ENCODE measurements at places on chromosomes 13 and 19. TPM values are rescaled to one million over a fixed set of nuclear protein-coding genes. Genes with fewer than 3 reads are reported as not detected.

MYCBP2 gene
- total RNA-seq = 52.7 TPM

SPACA4 gene
- not detected for total RNA-seq

TMEM59L gene
- 12.8 TPM for total RNA-seq

ZNF155 gene
- 5.3 TPM for total RNA-seq

EBI3 gene
- 0.18 TPM for total RNA-seq

VSTM1 gene
- not detected for total RNA-seq

ZNF433 gene
- 2.9 TPM for total RNA-seq

MISP3 gene
- not detected for total RNA-seq

ZNF264 gene
- 21.7 TPM for total RNA-seq

GGN gene
- 2.3 TPM for total RNA-seq

ZFP82 gene
- 9.1 TPM for total RNA-seq

MRPS31 gene
- 14.8 TPM for total RNA-seq

KLK12 gene
- total RNA-seq = not detected

LILRB1 gene
- not detected for total RNA-seq

CD177 gene
- total RNA-seq = not detected

ICAM4 gene
- 0.49 TPM for total RNA-seq

XAB2 gene
- total RNA-seq = 24.3 TPM

ANGPTL4 gene
- total RNA-seq = 290 TPM

TNNI3 gene
- not detected for total RNA-seq

ZNF274 gene
- total RNA-seq = 19.3 TPM

STK11 gene
- 51.4 TPM for total RNA-seq

GPC6 gene
- total RNA-seq = 27.5 TPM

SIGLEC8 gene
- not detected for total RNA-seq

IGFL3 gene
- total RNA-seq = not detected

MEDAG gene
- 2.4 TPM for total RNA-seq

PRODH2 gene
- total RNA-seq = not detected

OR2Z1 gene
- total RNA-seq = not detected

TRPM4 gene
- 24.2 TPM for total RNA-seq

CD79A gene
- total RNA-seq = not detected

OBI1 gene
- total RNA-seq = 6.8 TPM

IL4I1 gene
- total RNA-seq = not detected

SERP2 gene
- 1.6 TPM for total RNA-seq

DPF1 gene
- total RNA-seq = 4.7 TPM

RAB20 gene
- 14.6 TPM for total RNA-seq

CATSPERD gene
- not detected for total RNA-seq

CEACAM4 gene
- total RNA-seq = not detected

PSG4 gene
- 0.49 TPM for total RNA-seq

SGCG gene
- not detected for total RNA-seq

KIR3DL2 gene
- not detected for total RNA-seq

ZNF14 gene
- total RNA-seq = 2.9 TPM

CHAMP1 gene
- total RNA-seq = 18.1 TPM

ZNF837 gene
- total RNA-seq = 4.5 TPM

REEP6 gene
- 1.8 TPM for total RNA-seq

TMEM255B gene
- total RNA-seq = 1.1 TPM

KIR2DL1 gene
- total RNA-seq = not detected

CACNA1A gene
- 2.3 TPM for total RNA-seq

ZNF525 gene
- 3.2 TPM for total RNA-seq

STAP2 gene
- 1.8 TPM for total RNA-seq
